NCI-H1417 treated with DMSO at 0.1 percent for 48 hours (cell line): ENCODE measurements at places on chromosomes 2 and 18.

GRCh38 chr2:218169757-218170546 lies 3.2 kb upstream of the CXCR1 start:
- no peak for DNase-seq

DNA sequence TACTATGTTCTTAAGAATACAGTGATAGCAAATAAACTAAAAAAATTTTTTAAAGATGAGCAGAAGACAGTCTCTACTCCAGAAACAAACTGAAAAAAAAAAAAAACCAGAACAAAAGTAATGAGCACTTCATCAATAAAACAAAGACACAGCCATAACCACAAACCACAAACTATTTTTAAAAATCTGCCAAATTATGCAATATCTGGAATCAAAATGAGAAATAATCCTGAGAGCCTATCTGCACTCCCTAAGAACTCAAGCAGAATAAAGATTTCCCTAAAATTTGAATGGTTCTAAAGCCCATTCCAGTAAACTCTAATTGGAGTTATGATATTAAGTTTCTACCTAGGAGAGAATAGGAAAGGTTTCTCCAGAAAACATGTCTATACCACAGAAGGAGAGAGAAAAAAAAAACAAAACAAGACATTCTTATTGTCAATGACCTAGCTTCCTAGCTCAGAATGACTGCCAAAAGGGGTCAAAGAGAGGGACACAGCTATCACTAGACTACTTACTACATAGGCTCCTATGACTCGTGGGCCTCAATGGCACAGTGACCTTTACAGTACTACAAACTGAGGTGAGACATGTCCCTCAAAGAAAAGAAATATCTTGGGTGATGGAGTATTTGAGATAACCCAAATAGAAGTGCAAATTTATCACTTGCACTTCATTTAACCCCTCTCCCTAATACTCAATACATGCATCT lies 262.8 kb downstream of the ZEB2 start:
- DNase-seq, result no peak

- no peak for DNase-seq
Measured at GRCh38 chr18:55515941-55516710, 71.9 kb downstream of the TCF4 start.

- no peak for DNase-seq
Measured at GRCh38 chr18:78433562-78433961, 546.1 kb upstream of the SALL3 start.

DNA sequence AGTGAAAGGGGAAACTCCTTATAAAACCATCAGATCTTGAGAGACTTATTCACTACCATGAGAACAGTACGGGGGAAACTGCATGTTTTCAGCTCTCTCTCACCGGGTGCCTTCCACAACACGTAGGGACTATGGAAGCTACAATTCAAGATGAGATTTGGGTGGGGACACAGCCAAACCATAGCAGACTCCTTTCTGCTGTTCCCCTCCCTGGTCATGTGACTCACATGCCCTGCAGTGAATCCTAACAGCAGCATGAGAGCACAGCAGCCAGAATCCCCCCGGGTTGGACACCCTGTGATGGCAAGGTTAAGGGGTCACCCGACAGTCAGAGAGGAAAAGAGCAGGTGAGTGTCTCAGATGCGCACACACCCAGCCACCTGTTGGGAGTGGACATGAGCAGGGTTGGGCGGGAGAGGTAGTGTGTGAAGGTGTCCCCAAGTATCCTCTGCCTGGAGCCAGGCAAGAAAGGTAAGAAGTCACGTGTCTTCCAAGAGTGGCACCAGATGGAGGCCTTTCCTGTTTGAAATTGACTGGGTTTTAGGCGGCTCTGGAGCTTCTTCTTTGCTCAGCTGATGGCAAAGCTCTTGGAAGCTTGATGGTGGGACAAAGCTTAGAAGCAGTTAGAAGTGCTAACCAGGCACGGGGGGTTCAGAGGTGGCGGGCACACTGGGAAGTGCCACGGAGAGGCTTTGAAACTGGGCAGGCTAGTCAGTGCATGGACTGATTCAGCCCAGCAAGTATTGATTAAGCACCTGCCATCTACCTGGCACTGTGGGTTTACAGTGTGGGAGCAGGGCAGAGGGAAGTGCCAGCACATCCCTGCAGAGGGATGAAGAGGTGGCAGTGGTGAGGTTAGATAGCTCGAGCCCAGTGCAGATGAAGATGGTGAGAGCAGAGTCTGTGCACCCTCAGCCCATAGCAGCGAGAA lies 68.7 kb downstream of the RHOB start:
- no peak for DNase-seq
